ENCODE measurements at places on chromosomes 3 and 15.

- no peak for DNase-seq
These were observed 113.9 kb downstream of the GABRG3 start for GRCh38 chr15:27084844-27085243.

- DNase-seq = no peak
These were observed 10.6 kb downstream of the TRH start for GRCh38 chr3:129985113-129985512.

DNA sequence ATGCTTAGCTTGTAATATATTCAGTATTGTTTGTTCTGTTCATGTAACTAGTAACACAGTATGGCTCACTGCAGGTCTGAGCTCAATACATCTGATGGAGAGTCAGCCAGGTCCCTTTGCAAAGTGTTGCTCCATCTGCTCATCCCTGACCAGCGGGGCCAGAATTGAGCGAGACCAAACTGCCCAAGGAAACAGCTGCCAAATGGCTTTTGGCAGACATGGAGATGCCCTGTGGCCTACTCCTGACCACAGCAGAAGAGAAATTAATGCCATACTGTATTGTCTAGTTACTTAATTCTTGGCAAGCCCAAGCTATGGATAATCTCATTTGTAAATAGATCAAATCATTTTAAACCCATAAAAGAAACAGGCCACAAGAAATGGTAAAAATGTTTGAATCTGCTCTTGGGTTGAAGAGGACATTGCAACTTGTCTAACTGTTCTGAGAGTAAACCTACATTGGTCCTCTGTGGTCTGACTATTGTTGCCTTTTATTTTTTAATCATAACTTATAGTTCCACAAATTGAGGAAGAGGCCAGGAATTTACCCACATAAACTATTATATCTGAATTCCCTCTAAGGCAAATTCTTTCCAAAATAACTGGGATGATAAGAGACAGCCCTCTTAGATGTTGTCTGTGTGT lies 209.5 kb downstream of the EBLN2 start:
- DNase-seq = no peak

DNA sequence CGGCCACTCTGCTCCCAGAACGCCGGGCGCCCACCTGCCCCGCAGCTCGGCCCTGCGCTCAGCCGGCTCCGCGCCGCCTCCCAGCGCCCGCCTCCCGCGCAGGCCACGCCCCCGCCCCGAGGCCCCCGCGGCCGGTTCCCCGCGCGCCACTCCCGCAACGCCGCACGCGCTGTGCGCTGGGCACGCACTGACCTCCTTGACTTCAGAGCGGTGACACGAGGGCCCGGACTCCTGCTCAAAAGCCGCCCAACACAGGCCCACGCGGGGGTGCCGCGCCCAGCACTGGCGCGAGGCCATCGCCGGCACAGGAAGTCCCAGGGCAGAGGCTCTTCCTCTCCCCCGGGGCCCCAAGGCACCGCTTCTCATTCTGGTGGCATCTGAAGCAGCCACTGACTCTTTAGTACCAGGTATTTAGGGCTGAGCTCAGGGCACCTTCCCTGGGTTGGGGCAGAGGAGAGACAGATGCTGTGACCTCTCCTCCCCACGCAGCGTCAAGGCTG lies 12.4 kb downstream of the TNK2 start:
- peak; percentile 68 for DNase-seq

- DNase-seq = no peak
These were observed 30.6 kb downstream of the KLF15 start for GRCh38 chr3:126326629-126327028.

DNA sequence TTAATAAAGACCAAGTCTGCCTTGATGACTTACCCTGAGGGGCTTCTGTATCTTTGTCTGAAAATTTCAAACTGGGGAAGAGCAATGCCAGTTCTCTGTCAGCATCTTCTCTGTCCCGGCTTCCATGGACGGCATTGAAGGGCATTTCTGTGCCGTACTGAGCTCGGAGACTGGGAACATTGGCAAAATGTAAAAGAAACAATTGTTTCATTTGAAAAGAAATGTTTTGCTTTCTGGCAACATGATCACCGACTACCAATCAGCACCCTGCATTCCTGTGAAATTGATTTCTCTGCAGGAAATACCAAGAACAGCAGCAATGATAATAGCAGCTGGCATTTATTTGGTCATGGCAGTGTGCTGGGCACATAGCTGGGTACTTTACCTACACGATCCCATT lies 26.2 kb downstream of the NME9 start:
- no peak for DNase-seq
